NCI-H510A treated with DMSO at 0.1 percent for 48 hours (cell line): ENCODE measurements at places on chromosomes 7 and 10.

GRCh38 chr7:114653364-114654088, 238.9 kb downstream of the FOXP2 start:
- peak; percentile 84 for DNase-seq

- DNase-seq = no peak
Observed at GRCh38 chr10:24197263-24197662, 11.7 kb upstream of the KIAA1217 start.

DNA sequence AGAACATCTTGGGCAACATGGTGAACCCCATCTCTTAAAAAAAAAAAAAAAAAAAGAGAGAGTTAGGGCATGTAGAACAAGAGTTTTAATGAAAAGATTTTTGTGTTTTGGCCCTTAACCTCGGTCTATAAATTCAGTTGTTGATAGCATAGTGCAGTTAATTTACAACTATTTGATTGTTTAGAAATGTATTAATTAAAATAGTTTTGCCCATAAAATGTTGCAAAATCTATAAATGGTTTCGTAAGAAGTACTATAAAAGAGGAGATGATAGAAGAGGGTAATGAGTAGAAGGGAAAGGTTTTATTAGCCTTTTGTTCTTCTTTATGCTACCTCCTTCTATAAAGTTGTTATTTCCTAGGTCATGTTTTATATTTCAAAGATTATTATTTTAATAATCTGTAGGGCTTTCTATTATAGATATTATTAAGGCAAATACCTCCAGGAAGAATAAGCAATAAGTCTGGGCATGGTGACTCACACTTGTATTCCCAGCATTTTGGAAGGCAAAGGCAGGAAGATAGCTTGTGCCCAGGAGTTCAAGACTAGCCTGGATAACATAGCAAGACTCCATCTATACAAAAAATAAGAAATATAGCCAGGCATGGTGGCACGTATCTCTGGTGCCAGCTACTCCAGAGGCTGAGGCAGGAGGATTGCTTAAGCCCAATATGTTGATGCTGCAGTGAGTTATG, 73.3 kb downstream of the MCU start:
- no peak for DNase-seq

GRCh38 chr10:90965720-90966119, 44.8 kb upstream of the ANKRD1 start:
- DNase-seq = no peak

DNA sequence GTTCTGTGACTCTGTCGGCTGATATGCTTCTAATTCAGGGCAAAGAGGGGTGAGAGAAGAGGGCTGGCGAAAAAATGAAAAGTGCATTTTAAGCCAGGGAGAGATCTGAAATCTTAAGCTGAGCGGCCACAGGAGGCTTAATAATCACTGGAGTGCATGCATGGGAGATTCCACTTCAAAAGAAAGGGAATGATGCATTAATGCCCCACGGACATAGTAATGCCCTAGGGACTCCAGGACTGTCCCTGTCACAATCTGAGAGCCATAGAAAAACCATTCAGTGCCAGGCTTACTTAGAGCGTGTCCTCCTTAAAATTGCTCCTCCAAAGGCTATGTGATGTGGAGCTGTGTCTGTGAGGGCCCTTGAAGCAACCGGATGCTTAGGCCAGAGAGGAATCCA, 75.1 kb downstream of the NHLRC2 start:
- no peak for DNase-seq

DNA sequence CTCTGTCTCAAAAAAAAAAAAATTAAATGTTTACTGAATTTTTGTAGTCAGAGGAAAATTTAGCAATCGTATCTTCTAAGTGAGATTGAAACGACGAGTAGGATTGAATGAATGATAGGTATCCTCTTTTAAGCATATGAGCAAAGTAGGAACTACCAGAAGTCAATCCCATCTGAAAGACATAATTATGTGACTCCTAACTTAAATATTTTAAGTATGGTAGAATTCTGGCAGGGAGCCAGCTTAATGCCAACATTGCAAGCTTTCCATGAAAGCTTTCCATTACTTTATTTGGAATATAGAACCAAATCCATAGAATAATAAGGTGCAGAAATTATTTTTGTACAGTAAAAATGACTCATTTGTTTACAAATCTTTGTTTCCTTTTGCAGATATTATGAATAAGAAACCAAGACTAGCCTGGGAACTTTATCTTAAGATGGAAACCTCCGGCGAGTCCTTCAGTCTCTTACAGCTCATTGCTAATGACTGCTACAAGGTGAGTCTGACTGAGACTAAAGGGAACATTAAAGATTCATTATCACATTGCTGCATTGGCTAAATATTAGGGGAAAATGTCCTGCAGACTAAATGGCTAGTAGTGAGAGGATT, 50.2 kb upstream of the UBN2 start:
- no peak for DNase-seq

DNA sequence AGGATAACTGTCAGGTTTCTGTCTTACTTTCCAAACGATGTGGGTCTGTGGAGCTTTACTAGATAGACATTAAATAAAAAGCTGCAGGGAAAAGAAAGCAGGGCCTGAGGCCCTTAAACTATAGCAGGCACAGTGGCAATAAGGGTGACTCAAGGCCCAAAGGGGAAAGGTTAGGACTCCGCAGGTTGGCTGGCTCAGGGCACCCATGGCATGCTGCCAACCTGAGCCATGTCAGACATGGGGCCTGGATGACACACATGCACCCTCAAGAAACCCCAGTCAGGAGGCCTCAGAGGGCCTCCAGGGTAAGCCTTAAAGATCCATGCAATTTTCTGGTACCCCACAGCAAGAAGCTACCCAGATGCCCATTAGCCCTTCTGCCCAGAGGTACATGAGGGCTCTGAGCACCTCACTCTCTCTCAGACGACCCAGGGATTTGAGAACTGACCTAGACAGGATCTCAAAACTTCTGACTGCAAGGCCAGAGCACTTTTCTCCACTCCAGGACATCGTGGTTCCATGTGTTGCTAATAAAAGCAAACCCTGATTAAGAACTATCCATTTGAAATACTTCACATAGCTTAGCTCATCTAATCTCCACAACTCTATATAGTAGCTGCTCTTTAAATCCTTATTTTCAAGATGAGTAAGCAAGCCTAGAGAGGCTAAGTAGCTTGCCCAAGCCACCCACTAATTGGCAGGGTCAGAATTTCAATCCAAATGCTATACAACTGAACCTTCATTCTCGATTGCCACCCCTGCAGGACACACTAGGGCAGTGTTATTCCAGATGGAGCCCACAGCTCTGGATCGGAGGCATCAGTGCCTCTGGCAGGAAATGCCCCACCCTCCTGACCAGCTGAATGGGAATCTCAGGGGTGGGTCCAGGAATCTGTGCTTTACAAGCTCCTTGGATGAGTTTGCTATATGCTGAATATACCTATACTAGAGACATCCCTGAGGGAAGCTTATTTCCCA, 132.5 kb upstream of the EFCAB10 start:
- no peak for DNase-seq

- no peak for DNase-seq
Observed at GRCh38 chr7:38327637-38328036, 54.2 kb upstream of the TARP start.

- DNase-seq = no peak
Observed at GRCh38 chr7:158631574-158632195, 44.1 kb upstream of the PTPRN2 start.

DNA sequence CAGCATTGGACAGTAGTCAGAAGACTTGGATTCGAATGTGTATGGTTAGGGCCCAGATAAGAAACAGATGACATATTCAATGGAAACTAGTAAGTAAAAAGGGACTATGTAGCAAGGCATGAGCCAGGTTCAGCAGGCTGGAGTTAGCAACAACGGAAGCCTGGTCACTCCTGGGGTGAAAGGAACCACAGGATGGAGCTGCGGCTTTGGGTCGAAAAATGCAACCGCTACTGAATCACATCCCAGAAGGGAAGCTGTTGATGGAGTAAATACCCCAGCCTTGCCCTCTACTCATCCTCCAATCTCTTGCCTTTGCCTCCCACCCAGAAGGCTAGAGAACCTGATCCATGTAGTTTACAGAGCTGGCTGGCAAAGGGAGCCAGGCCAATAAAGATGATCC, 37.5 kb upstream of the EGR2 start:
- DNase-seq = no peak

- DNase-seq = no peak
Observed at GRCh38 chr7:127809261-127809702, 157.3 kb downstream of the SND1 start.

GRCh38 chr10:35384265-35384868, 48.1 kb downstream of the CCNY start:
- peak; percentile 19 for DNase-seq

GRCh38 chr7:125927556-125927955, 997.9 kb upstream of the POT1 start:
- peak; percentile 32 for DNase-seq

DNA sequence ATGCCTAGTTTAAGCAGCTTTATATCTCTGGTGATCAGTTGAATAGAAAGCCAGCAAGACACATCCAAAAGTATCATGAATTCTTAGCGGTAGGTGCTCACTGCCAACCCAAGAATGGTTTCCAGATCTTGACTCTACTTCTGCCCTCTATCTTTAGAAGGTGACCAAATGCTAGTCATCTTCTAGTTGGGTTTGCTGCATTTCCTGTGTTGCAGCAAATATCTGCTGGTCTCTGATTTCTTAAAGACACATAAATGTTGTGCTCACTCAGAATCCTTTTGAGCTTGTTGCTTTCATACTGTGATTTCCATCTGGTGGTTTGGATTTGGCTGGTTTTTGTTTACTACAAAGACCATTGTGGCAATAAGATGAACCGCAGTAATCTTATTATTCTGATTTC, 2.2 kb downstream of the CDC123 start:
- DNase-seq = no peak

GRCh38 chr7:94591176-94591575, 64.8 kb downstream of the SGCE start:
- no peak for DNase-seq

- DNase-seq = no peak
Observed at GRCh38 chr10:112835944-112836451, 114.0 kb upstream of the TCF7L2 start.

- no peak for DNase-seq
Observed at GRCh38 chr7:105943486-105943885, 19.6 kb upstream of the CDHR3 start.

DNA sequence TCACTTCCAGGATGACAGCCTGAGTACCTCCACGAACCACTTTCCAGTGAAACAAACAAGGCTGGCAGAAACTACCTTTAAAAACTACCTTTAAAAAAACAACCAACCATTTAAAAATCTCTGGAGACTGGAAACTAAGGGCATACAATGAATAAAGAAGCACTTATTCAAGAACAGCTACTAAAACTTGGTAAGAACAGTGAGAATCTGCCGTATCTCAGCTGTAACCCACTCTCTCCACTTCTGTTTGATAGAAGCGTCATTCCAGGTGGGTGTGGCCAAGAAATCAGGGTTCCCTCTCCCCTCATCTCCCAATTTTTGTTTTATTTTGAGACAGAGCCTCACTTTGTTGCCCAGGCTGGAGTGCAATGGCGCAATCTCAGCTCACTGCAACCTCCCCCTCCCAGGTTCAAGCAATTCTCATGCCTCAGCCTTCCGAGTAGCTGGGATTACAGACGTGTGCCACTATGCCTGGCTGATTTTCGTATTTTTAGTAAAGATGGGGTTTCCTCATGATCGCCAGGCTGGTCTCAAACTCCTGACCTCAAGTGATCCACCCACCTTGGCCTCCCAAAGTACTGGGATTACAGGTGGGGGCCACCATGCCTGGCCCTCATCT, 158.8 kb upstream of the CHST15 start:
- no peak for DNase-seq

DNA sequence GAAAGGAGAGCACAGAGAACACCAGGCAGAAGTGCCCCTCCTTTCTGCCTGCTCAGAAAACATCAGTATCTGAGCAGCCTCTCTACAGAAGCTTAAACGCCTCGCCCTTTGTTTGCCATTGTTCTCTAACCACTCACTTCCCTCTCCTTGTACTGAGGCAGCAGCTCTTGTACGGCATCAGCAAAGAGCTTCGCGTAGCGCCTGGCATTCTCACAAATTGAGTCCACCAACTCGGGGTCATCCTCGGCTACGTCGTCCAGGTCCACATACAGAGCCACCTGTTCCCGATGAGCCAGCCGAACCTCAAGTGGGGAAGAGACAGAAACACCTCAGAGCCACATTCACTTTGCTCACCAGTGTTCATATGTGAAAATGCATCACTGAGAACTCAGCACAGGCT, 1.7 kb downstream of the MCM7 start:
- DNase-seq = no peak

DNA sequence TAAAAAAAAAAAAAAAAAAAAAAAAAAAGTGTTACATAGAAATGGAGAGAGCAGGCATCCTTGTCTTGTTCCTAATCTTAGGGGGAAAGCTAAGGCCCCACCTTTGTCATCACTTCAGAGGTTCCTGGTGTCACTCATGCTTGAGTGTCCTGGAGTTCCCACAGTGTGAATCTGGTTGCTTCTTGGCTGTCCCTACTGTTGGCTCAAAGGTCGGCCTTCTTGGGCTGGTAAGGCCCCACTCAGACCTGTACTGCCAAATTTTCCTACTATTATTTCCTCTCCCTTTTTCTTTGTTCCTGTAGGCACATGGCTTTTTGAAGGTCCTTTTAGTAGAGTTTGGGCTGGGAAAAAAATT, 21.5 kb downstream of the OPTN start:
- no peak for DNase-seq

DNA sequence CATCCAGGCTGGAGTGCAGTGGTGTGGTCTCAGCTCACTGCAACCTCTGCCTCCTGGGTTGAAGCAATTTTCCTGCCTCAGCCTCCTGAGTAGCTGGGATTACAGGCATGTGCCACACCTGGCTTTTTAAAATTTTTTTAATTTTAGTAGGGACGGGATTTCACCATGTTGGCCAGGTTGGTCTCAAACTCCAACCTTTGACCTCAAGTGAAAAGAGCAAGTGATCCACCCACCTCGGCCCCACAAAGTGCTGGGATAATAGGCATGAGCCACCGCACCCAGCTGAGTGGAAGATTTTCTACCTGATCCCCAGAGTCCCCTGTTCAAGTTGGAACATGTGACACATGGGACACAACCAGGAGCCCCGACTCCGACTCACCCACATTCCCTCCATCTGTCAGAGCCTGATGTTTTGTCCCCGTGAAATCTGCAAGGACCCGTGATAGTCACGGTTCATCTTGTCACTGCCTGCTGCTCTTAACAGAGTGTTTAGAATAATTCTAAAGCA, 104.5 kb downstream of the SMURF1 start:
- DNase-seq = no peak

- no peak for DNase-seq
Observed at GRCh38 chr10:23324351-23324750, 20.2 kb downstream of the C10orf67 start.

GRCh38 chr7:39845006-39845405, 105.0 kb upstream of the CDK13 start:
- no peak for DNase-seq

- peak; percentile 58 for DNase-seq
Observed at GRCh38 chr7:12458520-12459131, 55.0 kb upstream of the VWDE start.
